ENCODE measurements at places on chromosomes 5 and 9.

- no peak for DNase-seq
Measured at GRCh38 chr5:71663191-71663969, 55.7 kb upstream of the CARTPT start.

DNA sequence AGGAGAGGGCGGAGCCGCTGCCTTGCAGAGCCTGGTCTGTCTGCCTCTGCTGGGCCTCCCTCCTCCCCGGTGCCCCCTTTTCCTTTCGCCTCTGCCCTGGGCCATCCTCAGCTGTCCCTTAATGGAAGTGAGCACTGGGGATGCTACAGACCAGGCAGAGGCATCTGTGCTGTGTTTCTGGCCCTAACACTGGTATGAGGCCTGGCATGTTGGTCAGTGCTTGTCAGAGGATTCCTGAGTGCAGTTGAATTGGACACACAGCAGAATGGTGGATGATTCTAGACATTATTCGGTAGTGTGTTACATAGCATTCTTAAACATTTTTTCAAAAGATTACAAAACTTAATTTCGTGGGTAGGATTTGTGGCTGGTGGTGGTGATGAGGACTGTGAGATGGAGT lies 88.6 kb downstream of the EHMT1 start:
- no peak for DNase-seq

DNA sequence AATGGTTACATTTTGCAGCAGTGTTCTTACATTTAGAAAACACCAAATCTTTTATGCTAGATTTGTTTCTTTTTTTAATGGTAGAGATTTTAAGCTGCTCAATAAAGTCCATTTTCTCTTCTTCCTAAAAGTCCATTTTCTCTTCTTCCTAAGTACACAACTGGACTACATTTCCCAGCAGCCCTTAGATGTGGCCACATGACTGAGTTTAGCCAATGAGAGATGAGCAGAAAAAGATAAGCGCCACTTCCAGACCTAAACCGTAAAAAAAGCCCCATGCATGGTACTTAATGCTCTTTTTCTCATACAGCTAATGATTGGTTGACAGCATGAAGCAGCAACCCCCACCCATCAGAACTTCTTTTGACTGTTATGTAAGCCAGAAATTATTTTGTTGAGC lies 206.7 kb downstream of the FAM114A2 start:
- no peak for DNase-seq

DNA sequence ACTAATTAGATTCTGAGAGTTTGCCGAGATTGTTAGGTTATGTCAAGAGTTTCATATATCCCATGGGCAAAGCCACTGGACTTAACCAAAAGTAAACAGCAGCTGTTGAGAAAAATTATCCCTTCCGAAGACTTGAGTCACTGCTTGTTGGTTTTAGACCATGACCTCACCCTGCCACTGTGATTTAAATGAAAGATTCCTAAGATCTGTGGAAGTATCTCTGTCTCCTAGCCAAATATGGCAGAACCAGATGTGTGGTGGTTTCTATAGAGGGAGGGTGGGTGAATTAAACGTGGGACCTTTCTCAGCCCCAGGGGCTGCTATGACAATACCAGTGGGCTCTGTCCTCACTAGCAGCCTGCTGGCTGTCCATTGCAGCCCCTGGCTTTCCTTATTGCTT lies 19.3 kb downstream of the DMRT3 start:
- no peak for DNase-seq

DNA sequence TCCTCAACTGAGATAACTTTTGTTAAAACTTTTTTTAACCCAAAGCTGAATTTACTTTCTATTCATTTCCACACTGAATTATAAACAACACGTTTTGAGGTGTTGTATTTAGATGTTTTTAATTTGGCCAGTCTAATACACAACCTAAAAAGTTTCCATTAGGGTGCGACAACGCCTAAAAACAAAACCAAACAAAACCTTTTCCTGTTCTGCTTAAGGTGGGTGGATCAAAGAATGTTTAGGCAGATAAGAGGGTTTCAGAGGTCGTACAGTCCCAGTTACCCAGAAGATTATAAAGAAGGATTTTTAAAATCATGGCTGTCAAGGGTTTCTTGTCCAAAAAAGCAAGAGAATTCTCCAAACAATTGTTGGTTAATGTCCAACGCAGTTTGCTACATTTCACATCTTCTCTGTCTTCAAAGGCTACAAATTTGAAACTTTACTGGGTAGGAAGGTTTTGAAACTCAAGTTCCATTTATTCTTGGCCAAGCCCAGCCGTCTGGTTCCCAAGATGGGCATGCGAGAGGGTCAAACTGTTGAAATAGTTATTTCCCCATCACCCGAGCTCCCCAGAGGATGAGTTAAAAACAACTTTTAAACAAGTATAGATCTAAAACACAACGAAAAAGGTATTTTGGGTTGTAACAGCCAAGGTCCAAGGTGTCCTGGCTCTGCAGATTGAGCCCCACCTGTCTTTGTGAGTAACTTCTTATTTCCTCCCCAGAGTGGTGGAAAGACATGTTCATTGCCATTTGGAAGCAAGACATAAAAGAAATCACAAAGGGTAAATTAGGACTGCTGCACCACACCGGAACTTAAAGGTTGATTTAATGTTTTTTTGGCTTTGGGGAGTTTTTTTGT lies 122.8 kb upstream of the MAP3K1 start:
- no peak for DNase-seq

Measured in stimulated activated CD8-positive, alpha-beta memory T cell treated with anti-CD3 and anti-CD28 coated beads, Interleukin-7, amount 100 ng/mL, for 1 hour (primary cell).